C1 segment of cervical spinal cord (tissue), 14 donors: ENCODE measurements at places on chromosomes 1 and 21.

GRCh38 chr1:214538496-214538895, 12.9 kb downstream of the PTPN14 start:
- no peak for DNase-seq

DNA sequence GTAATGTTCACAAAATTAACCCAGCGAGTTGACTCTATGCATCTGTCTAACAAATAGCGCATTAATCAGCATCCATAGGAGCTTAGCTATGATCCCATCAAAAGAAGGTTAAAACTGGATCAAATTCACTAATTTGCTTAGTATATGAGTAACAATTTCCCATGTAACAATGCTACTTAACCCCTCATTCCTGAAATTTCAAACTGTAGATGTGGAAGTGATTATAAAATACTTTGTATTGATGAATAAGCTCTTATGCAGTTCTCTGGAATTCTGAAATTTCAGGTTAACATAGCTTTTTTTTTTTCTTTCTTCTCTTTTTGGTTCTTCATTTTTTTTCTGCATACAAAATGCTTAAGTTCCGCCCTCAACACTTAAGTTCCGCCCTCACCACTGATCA, 1272.7 kb downstream of the KCNT2 start:
- DNase-seq: no peak

DNA sequence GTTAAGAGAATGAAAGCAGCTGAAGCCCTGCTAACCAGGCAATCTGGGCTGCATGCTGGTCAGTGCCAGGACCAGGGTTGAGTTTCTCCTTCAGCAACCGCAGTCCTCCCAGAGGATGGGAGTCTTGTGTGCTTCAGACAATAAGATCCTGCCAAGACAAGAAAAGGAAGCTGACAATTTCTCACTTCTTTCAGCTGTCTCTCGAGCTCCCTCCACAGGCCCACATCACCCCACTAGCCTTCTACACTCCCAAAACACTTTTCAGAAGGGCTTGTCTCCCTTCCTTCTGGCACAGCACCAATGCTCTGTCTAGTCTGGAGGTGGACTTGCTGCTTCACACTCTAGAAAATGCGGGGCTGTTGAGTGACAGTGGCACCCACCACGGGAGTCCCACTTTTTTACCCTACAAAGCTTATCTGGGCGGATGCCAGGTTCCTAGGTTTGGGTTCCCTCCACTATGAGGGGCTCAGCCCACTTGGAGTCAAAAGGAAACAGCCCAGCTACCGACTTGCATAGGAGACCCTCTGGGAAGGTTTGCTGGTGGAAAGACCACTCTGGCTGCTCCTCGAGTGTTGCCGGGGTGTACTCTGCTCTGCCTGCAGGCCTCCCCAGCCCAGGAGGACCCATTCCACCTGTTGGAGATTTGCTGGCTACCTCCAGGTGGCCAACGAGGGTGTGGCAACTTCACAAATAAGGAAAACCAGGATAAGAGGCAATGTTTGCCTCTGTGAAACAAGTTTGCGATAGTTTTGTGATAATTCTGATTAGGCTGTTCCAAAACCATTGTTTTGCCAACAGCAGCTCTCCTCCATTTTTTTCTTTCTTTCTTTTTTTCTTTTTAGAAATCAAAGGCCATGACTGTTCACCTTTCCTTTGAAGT, 68.9 kb downstream of the TENT5C start:
- no peak for DNase-seq

DNA sequence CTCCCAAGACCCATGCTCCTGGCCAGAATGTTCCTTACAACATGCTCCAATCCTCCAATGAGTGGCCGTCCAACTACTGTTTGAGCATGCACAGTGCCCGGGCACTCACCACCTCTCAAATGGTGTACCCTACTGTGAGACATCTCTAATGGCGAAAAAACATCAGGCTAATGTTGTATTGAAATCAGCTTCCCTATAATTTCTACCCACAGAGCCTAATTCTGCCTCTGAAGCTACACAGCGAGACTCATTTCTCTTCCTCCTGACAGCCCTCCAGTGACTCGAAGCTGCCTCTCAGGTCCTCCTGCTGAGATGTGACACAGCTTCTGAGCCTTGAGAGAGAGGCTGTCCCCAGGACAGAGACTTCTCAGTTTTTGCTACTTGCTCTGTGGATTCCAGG, 130.7 kb downstream of the FAM78B start:
- DNase-seq: no peak

GRCh38 chr21:33293136-33293535, 27.0 kb downstream of the IL10RB start:
- no peak for DNase-seq

DNA sequence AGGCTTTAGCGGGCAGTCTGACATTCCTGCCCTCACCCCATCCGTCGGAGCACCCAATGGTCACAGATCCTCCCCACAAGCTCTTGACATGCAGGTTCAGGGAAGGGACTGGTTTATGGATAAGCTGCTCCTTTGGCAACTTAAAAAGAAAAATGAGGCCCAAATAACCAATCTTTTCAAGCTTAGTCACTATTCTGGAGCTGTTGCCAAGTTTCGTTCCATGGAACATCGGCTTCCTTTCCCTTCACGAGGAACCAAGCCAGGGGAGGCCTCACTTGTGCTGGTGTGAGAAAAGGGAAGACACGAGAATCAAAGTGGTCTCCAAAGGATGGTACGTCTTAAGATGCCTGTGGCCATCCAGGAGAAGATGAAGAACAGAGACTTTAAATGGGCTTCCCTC, 46.1 kb upstream of the LPAR3 start:
- DNase-seq: no peak

- DNase-seq: no peak
Measured at GRCh38 chr1:9841460-9841859, 17.7 kb upstream of the CLSTN1 start.

DNA sequence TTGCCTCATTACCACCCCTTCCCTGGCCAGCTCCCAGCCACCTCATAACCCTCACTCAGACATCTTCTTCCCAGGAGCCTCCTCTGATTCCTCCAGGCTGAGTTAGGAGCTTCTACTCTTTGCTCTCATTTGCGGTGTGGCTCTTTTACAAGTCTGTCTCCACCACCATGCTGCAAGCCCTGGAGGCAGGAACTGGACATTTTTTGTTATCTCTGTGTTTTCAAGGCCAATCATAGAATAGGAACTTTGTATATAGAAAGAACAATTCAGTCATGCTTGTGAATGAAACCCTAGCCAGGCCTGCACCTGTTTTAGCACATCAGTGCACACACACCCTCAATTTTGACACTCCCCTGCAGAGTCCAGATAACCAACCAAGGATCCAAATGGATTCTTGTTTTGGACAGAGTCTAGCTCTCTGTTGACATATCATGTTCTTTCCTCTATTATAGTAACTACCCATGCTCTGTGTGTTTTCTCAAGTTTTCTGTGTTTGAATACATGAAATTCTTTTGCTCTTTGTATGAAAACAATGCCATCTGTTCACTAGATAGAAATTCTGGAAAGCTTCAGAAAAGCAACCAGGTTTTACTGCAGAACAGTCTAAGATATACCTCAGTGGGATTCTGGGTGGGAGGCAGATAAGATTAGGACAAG, 60.9 kb upstream of the ZNF648 start:
- DNase-seq: no peak

DNA sequence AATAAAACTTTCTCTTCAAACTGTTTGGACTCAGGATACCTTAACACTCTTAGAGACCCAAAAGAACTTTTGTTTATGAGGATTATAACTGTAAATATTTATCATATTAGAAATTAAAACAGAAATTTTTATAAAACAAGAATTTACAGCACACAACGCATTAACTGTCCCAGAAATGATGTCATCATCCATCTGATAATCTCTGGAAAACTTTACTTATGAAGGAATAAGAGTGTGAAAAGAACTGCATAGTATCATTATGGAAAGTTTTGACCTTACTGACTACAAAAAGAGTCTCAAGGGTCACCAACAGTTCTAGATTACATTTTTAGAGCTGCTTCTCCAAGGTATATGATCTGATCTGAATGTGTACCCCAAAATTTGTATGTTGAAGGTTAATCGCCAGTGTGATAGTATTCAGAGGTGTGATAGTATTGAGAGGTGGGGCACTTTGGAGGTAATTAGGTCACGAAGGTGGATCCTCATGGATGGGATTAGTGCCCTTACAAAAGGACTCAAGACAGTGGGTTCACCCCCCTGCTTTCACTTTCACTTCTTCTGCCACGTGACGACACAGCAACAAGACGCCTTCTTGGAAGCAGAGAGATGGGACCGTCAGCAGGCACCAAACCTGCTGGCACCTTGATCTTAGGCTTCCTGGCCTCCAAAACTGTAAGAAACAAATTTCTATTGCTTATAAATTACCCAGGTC, 95.7 kb upstream of the NR5A2 start:
- no peak for DNase-seq

- DNase-seq: no peak
Measured at GRCh38 chr1:210293171-210293607, 35.5 kb upstream of the HHAT start.

DNA sequence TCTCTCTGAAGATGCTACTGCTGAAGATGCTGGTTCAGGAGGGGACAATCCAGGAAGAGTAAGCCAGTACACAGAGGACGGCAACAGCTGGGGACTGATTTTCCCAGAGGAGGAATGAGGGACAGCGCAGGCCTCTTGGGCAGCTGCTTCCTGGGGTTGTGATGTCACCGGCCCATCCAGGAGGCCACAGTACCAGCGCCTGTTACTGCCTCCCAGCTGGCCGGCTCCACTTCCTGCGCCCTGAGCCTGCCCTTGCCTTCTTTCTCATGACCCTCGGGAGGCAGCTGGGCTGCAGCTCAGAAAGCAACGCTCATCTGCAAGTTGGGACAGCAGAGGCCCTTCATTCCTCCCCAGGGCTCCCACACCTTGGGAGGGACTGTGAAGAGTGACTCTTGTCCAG, 21.9 kb upstream of the ID3 start:
- no peak for DNase-seq

DNA sequence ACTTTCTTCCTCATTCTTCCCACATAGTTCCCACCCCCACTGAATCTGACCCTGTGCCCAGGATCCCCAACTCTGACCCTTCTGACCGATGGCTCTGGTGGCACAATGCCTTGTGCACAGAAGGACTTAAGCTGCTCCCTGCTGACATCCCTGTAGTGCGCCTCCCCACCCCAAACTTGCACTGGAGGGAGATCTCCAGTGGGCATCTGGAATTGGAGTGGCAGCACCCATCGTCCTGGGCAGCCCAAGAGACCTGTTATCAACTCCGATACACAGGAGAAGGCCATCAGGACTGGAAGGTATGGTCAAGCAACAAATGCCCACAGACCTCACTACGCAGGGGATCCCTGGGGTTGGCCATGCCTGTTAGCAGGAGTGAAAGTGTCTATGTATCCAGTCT, 9.0 kb downstream of the MPL start:
- DNase-seq: no peak

GRCh38 chr1:156499842-156500542, 583 bp downstream of the MEF2D start:
- no peak for DNase-seq

DNA sequence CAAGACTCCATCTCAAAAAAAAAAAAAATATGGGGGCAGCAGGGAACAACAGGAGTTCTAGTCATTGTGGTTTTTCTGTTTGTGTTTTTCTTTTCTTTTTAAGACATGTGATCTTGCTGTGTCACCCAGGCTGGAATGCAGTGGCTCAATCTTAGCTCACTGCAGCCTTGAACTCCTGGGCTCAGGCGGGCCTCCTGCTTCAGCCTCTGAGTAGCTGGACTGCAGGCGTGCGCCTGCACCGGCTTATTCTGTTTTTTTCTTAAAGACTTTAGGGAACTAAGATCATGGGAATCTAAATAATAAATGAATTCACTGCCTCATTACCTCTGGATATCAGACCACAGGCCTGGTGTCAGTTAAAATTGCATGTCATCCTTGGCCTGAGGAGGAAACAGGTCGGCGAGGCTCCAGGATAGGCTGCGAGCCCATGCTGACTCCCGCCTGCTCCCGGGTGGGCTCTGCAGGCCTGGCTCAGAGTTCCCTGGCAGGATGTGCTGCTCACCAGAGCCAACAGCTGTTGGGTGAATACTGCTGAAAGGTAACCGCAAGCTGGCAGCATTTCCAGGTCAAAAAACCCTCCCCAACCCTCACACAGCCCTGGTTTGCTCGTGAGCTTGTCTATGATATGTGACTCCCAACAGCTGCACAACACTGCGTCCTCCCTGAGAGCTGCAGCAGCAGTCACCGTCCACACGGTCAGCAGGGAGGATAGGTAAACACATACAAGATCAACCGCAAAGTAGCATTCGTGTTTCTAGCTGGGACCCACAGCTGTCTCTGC, 58.1 kb downstream of the SCCPDH start:
- DNase-seq: no peak

- no peak for DNase-seq
Measured at GRCh38 chr21:32867597-32867996, 96.0 kb upstream of the PAXBP1 start.

GRCh38 chr1:61120998-61121397, 38.6 kb downstream of the NFIA start:
- DNase-seq: no peak

GRCh38 chr1:186609183-186609582, 71.0 kb downstream of the PTGS2 start:
- DNase-seq: no peak

DNA sequence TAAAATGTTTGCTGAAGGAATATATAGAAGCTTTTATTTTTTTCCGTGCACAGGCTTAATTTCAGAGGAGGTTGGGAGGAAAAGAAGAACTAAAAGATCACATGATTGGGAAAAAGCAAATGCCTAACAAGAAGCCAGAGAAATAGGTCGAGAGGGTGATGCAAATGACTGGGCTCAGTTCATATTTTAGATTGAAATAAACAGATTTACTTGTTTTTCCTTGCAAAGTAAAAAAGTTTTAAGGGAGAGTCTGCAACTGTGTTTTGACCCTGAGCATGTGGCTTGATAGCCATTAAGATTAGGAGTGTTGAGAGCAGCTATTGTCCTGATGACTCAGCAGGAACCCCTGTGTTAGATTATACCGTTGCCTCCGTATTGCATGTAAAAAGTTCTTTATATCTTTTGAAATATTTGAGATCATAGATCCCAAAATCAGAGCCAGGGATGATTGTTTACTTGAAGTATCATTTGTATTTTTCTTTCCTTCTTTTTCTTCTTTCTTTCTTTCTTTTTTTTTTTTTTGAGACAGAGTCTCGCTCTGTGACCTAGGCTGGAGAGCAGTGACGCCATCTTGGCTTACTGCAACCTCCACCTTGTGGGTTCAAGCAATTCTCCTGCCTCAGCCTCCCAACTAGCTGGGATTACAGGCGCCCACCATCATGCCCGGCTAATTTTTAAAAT, 20.2 kb downstream of the CLIC4 start:
- DNase-seq: no peak

- DNase-seq: no peak
Measured at GRCh38 chr21:34734696-34735095, 65.9 kb downstream of the CLIC6 start.

GRCh38 chr1:115879977-115880376, 39.1 kb upstream of the NHLH2 start:
- no peak for DNase-seq

GRCh38 chr1:40980068-40980452, 564 bp downstream of the CTPS1 start:
- no peak for DNase-seq

- DNase-seq: no peak
Measured at GRCh38 chr1:155591770-155592169, 18.2 kb upstream of the MSTO1 start.

- no peak for DNase-seq
Measured at GRCh38 chr21:19320291-19320690, 916.7 kb upstream of the TMPRSS15 start.
